ENCODE measurements at places on chromosomes 1 and 21. TPM values are rescaled to one million over a fixed set of nuclear protein-coding genes. Genes with fewer than 3 reads are reported as not detected.

GRCh38 chr1:222653178-222653827 lies 35.4 kb downstream of the MIA3 start:
- DNase-seq: no peak

DNA sequence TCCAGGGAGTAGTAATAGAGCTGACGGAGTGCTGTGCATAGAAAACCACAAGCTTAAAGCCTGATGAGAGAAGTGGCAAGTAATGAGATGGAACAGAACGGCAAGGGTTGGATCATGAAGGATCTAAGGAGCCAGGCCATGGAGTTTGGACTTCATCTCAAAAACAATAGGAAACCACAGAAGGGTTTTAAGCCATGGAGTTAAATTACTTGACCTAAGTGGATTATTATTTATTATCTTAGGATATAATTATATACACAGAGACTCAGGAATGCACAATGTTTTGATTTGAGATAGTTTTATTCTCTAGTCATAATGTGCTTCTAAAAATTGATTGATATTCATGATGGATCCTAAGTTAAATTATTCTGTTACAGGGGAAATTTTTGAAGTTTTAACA lies 242.4 kb downstream of the PLPP3 start:
- DNase-seq: no peak

- DNase-seq: no peak
Measured at GRCh38 chr1:209265301-209265700, 318.2 kb upstream of the CAMK1G start.

- no peak for DNase-seq
Measured at GRCh38 chr1:78222225-78222959, 176.6 kb downstream of the GIPC2 start.

- DNase-seq: no peak
Measured at GRCh38 chr1:201510734-201511133, 3.8 kb upstream of the CSRP1 start.

SYT14 gene
- 0.14 TPM for total RNA-seq

GRCh38 chr1:182473556-182473955 lies 23.6 kb downstream of the RGSL1 start:
- DNase-seq: no peak

Measured in pulmonary artery endothelial cell (primary cell).